ENCODE measurements at places on chromosomes 4 and X. TPM values are rescaled to one million over a fixed set of nuclear protein-coding genes. Genes with fewer than 3 reads are reported as not detected.
A peak's percentile ranks its signal among the peaks of the same experiment; 100 is the strongest.

GRCh38 chrX:46814966-46815365 lies 21.9 kb upstream of the RP2 start:
- DNase-seq: no peak

DNA sequence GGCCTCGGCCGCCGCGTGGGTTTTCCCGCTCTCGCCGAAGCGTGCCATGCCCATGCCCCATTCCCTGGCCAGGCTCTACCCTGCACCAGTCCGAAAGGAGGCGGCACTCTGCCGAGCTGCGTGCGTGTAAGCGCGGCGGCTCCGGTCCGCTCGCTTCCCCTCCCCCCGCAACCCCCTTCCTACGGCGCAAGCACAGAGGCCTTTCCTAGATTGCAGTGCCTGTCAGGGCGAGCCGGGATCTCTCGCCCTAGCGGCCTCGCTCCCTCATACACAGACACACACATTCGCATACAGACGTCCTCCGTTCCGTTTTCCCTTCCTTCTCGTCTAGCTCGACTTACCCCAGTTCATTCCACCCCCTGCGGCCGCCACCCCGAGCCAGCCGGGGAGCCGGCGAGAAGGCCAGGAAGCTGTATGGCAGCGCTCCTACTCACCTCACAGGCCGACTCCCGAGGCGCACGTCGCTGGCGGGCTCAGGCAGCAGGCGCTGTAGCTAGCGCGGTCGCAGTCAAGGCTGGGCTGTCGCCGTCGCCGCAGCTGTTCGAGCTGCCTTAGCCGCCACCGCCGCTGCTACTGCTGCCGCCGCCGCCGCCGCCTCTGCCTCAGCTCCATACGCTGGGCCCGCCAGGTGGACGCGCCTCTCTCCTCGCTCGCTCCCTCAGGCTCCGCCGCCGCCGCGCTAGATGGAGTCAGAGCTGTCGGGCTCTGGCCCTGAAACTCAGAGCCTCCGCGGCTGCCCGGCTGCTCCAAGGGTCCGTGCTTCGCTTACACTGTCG lies 615 bp downstream of the NEXMIF start:
- peak; percentile 26 for DNase-seq

CENPI gene
- 1.3 TPM for total RNA-seq

DNA sequence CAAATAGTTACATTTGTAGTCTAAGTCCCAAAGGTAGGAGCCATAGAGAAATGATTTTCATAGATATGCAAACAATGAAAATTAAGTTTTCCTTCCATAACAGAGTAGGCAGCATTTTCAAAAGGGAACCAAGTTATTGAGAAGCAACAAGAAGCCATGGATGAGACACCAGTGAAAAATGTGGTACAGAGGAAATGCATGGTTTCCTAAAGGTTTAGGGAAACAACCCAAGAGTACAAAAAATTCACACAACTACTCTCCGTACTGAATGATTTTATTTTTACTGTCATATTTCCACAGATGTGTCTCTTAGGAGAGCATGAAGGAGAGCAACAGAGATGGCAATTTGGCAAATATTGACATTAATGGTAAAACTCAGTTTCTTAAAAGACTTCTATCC lies 1408.9 kb upstream of the PCDH7 start:
- no peak for DNase-seq

- no peak for DNase-seq
These were observed 26.4 kb downstream of the NELFA start for GRCh38 chr4:1982124-1983052.

NPFFR2 gene
- not detected for total RNA-seq

Data from naive thymus-derived CD8-positive, alpha-beta T cell (primary cell).